ENCODE measurements at places on chromosomes 7 and 10.

DNA sequence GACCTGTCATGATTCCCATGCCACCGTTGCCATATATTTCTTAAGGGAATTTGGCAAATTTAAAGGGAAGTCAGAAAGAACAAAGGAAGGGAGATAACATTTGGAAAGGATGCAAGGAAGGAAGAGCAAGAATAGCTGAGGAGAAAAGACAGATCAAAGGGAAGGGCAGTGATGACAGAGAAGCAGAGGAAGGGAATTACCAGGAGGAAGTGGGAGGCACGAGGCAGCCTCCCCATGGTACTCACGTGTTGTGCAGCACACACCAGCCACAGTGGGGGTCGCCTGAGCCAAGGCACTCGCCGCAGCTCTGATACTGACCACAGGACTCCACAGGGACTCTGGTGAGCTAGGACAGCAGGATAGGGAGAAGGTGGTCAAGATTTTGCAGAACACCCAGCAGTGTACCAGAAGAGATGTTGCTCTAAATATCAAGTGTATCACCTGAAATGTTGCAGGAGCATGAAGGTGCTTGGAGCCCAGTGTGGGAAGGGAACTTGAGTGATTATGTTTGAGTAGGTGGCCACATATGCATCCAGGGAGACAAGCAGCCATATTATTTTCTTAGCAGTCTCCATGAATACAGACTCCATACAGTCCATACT lies 335.3 kb downstream of the PLXNA4 start:
- DNase-seq: no peak

DNA sequence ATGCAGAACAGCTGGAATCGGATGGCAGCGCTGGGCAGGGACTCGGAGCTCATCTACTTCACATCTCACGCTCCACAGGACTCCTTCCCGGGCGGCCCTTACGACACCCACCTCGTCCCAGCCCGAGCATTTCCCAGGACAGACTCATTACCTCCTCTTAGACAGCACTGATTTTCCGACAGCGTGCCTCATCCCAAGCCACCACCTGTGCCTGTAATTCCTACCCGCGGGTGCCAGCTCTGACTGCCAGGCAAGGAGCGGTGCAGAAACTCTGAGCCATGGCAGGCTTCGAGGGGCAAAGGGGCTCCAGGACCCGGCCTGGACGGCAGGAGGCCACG lies 25.6 kb downstream of the GPER1 start:
- DNase-seq: no peak

GRCh38 chr7:84060760-84061261 lies 133.8 kb downstream of the SEMA3A start:
- DNase-seq: no peak

DNA sequence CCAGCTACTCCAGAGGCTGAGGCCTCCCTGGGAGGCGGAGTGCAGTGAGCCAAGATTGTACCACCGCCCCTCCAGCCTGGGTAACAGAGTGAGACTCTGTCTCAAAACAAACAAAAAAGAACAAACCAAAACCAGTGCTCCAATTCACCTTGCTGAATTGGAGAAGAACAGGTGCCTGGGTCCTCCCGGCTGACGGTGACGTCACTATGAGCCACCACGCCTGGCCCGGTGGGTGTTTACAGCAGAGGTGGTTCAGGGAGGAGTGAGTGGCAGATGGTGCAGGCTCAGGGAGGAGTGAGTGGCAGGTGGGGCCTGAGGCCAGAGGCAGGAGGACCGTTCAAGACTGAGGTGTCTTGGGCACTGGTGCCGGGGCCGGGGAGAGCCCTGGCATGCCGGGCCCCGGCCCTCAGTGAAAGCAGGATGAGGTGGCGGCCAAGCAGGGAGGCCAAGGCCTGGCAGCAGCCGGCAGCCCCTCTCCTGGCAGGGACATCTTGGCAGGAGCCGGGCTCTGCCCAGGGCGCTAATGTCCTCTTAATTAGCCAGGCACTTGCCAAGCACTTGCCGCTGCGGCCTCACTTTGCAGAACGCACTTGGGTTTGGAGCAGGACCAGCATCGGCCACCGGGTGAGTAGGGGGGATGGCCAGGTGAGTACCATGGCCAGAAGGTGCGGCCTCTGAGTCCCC lies 162.8 kb upstream of the TNRC18 start:
- DNase-seq: peak; percentile 43

DNA sequence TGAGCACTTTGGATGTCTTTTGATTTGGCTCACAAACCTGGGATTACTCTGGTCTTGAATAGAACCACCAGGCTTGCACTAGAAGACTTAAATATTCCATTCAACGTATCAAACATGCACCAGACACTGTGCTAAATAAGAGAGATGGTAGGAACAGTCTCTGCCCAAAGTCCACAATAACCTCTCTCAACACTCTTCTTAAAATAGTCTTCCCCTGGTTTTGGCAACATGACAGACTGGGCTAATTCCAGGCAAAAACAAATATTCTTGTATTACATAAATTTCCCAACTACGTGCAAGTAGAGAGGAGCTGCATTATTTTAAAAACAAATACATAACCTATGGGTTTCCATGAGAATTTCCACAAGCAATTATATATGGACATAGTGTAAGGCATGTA lies 64.8 kb upstream of the PAPSS2 start:
- DNase-seq: no peak

- no peak for DNase-seq
These were observed 660 bp downstream of the SUV39H2 start for GRCh38 chr10:14879124-14879927.

GRCh38 chr10:33332183-33333065 lies 2.0 kb downstream of the NRP1 start:
- peak; percentile 8 for DNase-seq

GRCh38 chr7:33500703-33501701 lies 371.6 kb downstream of the BBS9 start:
- no peak for DNase-seq

DNA sequence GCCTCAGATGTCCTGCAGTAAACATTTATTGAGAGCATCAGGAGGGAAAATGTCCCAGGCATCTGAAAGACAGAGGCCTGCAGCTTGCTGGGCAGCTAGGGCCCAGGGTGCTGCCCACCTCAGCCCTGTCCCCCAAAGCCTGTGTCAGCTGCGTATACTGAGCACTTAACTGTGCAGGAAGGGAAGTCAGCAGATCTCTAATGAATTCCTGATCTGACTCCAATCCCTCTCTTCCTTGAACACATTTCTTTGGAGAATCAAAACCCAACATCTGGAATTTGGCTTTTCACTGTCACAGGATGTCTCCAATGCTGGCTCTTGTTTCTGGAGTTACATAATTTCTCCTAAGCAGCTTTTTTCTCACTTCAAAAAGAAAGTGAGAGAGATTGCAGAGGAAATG lies 364.7 kb upstream of the NFE2L3 start:
- DNase-seq: no peak
